Activated naive CD8-positive, alpha-beta T cell treated with anti-CD3 and anti-CD28 coated beads, Interleukin-2, amount 10 ng/mL, durations not matched to agents 7 days and 5 days (primary cell): ENCODE measurements at places on chromosomes 2 and 18. TPM values are rescaled to one million over a fixed set of nuclear protein-coding genes. Genes with fewer than 3 reads are reported as not detected.

DNA sequence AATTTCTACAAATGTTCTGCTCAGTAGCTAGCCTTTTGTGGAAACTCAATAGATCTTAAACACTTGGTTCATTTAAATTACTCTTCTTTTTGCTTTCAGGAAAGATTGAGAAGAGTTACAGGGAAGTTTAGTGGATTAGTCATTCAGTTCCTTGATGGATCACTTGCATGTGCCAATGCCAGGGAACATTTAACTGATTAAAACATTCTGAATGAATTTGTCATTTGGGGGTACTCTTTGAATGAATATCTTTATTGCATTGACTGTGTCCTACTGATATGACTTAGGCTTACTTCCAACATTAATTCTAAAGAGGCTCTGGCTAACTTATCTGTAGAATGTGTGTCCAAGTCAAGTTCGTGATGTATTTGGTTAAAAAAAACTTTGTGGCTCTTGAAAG lies 199.8 kb downstream of the PLCL1 start:
- H3K27me3 ChIP-seq, result no peaks in the 10 kb centered on the region
- H3K4me1 ChIP-seq, result peaks cover 3% of the 10 kb centered on the region
- H3K36me3 ChIP-seq, result peaks cover 2% of the 10 kb centered on the region
- no peak overlapping the region for H3K27ac ChIP-seq
- no peak for DNase-seq

GRCh38 chr2:101842471-101842870 lies 145.0 kb downstream of the MAP4K4 start:
- peaks cover 50% of the 10 kb centered on the region for H3K36me3 ChIP-seq
- H3K4me3 ChIP-seq, result peak overlapping the region; percentile 23
- H3K27me3 ChIP-seq, result no peaks in the 10 kb centered on the region

GRCh38 chr2:102081606-102082005 lies 60.9 kb upstream of the IL1R1 start:
- H3K36me3 ChIP-seq, result peaks cover 4% of the 10 kb centered on the region
- H3K4me1 ChIP-seq, result peaks cover 18% of the 10 kb centered on the region
- H3K27ac ChIP-seq, result no peak overlapping the region
- H3K27me3 ChIP-seq, result no peaks in the 10 kb centered on the region
- no peak overlapping the region for H3K4me3 ChIP-seq

DNA sequence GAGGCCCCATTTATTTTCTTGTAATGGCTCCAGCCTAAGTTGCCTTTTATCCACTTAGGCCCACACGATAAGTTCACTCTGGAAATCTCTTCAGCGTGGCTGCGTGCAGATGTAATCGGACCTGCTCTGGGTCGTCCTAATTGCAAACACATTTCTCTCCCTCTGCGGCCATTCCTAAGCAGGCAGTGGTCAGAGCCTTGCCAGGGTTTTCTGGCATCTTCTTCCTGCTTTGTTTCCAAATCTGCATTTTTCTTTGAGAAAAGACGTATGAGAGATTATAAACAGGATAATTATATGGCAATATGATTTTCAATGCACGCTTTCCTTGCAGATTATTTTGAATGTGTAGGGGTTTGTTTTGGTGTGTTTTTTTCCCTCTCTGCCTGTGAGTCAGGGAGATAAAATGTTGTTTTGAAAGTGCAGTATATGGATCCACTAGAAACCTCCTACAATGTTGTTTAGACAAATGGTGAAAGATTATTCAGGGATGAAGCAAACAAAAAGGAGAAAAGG lies 239.4 kb upstream of the TANK start:
- DNase-seq, result no peak
- no peak overlapping the region for H3K4me3 ChIP-seq
- no peak overlapping the region for H3K27ac ChIP-seq
- peaks cover 2% of the 10 kb centered on the region for H3K4me1 ChIP-seq
- H3K36me3 ChIP-seq, result no peaks in the 10 kb centered on the region
- peaks cover 3% of the 10 kb centered on the region for H3K27me3 ChIP-seq

DNA sequence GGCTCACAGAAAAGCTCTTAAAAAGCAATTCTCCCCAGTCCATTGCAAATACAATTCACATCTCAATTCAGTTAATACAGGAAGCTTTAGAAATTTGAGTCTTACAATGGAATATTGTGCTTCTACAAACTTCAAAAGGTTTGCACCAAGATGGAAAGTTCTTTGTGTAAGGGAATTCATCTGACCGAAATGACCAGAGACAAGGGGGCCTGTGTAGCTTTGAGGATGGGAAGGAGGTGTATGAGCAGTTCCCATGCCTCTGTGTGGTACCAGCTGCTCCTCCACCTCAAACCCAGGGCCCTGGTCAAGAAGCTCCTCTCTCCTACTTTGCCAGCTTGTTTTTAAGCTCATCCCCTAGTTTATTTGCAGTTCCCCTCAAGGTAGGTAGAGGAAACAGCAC lies 312.8 kb upstream of the PKDCC start:
- H3K4me1 ChIP-seq, result peaks cover 7% of the 10 kb centered on the region
- H3K27ac ChIP-seq, result no peak overlapping the region
- no peak for DNase-seq
- H3K4me3 ChIP-seq, result no peak overlapping the region
- H3K36me3 ChIP-seq, result no peaks in the 10 kb centered on the region
- H3K27me3 ChIP-seq, result peaks cover 26% of the 10 kb centered on the region

DNA sequence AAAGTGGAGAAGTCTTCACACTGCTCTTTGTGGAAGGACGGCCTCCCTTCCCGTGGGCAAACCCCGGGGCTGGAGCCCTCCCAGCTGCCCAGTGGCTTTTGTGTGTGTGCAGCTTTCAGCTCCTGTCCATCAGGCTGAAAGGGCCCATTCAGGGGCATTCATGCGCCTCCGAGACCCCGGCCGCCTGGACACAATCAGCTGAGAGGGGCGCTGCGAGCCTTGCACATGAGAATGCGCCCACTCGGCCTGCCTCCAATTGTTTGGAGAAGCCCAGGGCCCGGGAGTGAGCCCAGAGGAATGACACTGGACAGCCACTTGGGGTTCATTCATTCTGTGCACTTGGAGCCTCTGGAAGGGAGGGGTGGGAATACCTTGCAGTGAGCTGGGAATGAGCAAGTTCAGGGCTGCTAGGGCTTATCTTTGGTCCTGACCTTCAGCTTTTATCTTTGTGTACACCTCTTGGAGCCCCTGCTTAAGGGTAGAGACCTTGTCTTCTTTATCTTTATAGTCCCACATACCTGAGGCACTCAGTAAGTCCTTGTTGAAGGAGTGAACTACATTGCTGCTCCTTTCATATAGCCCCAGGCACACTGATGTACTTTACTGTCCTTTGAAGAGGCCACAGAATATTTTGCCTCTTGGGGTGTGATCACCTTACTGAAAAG lies 56.5 kb downstream of the TCF7L1 start:
- peaks cover 4% of the 10 kb centered on the region for H3K4me1 ChIP-seq
- no peak overlapping the region for H3K4me3 ChIP-seq
- H3K27me3 ChIP-seq, result peaks cover 26% of the 10 kb centered on the region
- H3K36me3 ChIP-seq, result no peaks in the 10 kb centered on the region

GRCh38 chr2:200471324-200471848 lies 38.5 kb downstream of the KCTD18 start:
- no peaks in the 10 kb centered on the region for H3K27me3 ChIP-seq
- H3K27ac ChIP-seq, result peak overlapping the region; percentile 63
- peaks cover 15% of the 10 kb centered on the region for H3K36me3 ChIP-seq

DNA sequence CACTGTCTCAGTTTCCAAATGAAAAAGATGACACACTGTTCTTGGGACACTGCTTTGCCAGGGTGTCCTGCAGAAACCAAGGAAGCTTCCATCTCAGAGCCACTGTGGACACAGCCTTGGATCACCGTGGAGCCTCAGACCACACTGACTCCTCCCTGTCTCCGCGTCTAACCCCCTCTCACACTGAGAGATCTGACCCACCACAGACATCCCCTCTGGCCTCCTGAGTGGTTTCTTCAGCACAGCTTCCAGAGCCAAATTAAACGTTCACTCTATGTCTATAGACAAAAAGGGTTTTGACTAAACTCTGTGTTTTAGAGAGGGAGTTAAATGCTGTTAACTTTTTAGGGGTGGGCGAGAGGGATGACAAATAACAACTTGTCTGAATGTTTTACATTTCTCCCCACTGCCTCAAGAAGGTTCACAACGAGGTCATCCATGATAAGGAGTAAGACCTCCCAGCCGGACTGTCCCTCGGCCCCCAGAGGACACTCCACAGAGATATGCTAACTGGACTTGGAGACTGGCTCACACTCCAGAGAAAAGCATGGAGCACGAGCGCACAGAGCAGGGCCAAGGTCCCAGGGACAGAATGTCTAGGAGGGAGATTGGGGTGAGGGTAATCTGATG lies 113.4 kb upstream of the PKDCC start:
- H3K27me3 ChIP-seq, result no peaks in the 10 kb centered on the region
- no peak overlapping the region for H3K27ac ChIP-seq
- H3K4me3 ChIP-seq, result no peak overlapping the region
- H3K36me3 ChIP-seq, result no peaks in the 10 kb centered on the region
- no peaks in the 10 kb centered on the region for H3K4me1 ChIP-seq

DNA sequence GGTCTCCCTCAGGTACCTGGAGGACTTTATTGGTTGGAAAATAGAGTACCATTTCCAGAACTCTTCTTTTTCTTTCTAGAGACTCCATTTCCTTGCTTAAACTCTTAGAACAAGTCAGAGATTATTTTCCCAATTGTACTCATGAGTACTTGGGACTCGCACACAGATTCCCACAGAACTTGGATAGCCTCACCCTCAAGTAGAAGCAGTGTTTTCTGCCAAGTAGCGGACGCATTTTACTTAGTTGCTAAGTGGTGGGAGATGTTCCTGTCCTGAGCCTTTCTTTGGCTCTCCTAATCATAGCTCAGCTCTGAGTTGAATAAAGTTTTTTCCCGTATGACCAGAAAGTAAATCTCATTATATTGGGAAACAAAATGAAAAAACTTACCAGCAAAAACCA lies 17.2 kb downstream of the SLC30A3 start:
- no peak overlapping the region for H3K27ac ChIP-seq
- DNase-seq, result no peak
- peaks cover 9% of the 10 kb centered on the region for H3K4me1 ChIP-seq
- no peaks in the 10 kb centered on the region for H3K27me3 ChIP-seq

DNA sequence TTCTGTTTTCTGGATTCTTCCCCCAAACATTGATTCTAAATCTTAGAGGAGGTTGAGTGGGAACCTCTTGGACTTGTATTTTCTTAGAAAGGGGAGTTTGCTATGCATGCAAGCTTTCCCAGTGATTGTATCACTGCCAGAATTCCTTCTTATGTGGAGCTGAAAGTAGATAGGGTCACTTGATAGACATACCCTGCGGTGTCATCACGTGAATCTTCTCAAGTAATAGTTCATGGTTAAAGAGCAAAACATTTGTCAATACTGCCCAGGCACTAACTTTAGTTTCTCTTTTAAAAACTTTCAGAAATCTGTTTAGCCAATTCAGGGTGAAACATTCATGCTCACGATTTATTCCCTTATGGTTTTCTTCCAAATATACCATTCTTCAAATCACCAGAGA lies 6.4 kb downstream of the PMAIP1 start:
- H3K4me3 ChIP-seq, result peak overlapping the region; percentile 29
- peak overlapping the region; percentile 71 for H3K27ac ChIP-seq
- H3K4me1 ChIP-seq, result peaks cover 53% of the 10 kb centered on the region

Gene KIAA2012
- total RNA-seq, result not detected

Gene MBP
- total RNA-seq, result 148 TPM

Gene DHRS9
- total RNA-seq, result 0.36 TPM

Gene ERBB4
- not detected for total RNA-seq

Gene ERCC3
- 64.8 TPM for total RNA-seq
